Thoracic aorta (tissue), 2 donors: ENCODE measurements at places on chromosomes 7 and 10.

- H3K27me3 ChIP-seq = no peaks in the 10 kb centered on the region
- H3K36me3 ChIP-seq = no peaks in the 10 kb centered on the region
- no peak for DNase-seq
- H3K4me3 ChIP-seq = no peak overlapping the region
- H3K27ac ChIP-seq = no peak overlapping the region
These were observed 135.9 kb downstream of the ARHGAP22 start for GRCh38 chr10:48468866-48469511.

DNA sequence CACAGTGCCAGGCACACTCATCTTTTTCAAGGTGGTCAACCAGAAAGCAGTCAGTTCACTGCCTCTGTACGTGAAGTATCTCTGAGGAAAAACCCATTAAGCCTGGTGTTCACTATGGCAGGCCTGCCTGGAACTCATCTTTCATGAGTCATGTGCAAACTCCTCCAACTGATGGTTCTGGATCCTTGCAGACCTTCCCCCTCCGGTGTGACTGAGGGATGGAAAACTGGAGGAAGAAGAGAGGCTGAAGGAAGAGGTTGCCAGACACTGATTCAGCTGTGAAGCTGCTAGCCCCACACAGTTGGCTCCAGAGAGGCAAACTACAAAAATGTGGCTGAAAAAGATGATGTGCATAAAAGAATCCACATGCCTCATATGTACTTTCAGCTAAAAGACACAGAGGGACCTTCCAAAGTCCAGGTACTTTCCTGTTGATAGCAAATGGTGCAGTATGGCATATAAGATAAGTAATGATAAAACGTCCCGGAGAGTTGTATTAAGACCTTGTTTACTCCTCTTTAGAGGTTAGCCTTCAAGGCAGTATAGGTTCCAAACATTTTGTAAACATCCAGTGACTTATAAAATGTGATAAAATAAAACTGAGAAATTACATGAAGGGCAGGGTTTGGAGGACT lies 2.7 kb downstream of the CYP3A5 start:
- no peaks in the 10 kb centered on the region for H3K36me3 ChIP-seq
- DNase-seq = no peak
- H3K4me1 ChIP-seq = no peaks in the 10 kb centered on the region
- H3K27ac ChIP-seq = no peak overlapping the region
- H3K27me3 ChIP-seq = no peaks in the 10 kb centered on the region

DNA sequence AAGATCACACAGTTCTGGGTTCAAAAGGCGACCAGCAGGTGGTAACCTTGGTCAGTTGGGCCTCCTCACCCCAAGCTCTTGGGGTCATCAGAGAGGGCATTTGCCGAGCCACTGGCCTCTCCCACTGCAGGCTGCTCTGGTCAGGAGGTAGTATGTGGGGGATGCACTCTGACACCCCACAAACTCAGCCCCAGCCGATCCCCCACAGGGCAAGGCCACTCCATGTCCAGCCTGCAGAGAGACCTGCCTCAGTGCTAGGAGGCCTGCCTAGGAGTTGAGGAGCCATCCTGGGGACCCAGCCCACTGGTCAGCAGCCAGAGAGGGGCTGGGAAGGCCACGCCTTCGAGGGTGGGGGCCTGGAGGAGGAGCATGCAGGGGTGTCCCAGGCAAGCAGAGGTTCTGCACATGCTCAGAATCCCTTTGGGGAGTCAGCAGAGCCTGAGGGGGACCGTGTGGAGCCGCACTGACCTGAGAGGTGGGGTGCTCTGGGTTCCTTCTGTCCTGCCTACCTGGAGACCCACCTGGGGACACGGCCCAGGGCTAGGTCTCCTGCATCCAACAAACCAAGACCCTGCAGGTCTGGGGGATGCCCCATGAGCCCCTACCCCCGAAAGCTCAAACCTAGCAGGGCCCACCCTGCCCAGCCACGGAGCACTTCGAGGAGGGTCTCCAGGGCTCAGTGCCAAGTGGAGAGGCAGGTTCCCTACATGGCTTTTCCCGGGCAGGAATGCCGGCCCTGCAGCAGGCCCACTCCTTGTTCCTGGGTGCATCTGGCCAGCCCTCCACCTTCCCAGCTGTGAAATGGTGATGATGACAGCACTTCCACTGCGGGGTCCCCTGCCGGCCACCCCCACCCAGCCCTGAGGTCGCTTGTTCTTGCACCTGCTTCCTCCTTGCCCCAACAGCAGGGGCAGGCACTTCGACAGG lies 58.5 kb downstream of the RASGEF1A start:
- H3K27me3 ChIP-seq = no peaks in the 10 kb centered on the region
- no peak overlapping the region for H3K27ac ChIP-seq

DNA sequence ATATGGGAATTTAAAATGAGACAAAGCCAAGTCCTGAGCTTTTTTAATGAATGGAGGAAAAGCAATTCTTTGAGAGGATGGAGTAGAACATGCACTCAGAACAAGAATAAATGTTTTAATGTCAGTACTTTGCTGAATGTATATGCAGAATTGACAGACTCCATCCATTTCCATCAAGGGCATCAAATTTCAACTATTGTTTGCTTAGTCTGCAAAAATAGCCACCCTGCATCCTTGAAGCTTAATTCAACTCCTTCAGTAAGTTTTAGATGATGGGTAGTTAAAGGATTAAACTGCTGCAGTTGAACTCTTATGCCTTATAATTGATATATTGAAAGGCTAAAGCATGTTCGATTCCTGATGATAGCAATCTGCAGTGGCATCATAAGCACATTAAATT lies 99.7 kb upstream of the IFRD1 start:
- H3K4me1 ChIP-seq = peaks cover 23% of the 10 kb centered on the region
- no peak overlapping the region for H3K27ac ChIP-seq
- H3K36me3 ChIP-seq = no peaks in the 10 kb centered on the region
- DNase-seq = no peak
- H3K27me3 ChIP-seq = no peaks in the 10 kb centered on the region
- no peak overlapping the region for H3K4me3 ChIP-seq

- no peak for DNase-seq
- no peak overlapping the region for H3K4me3 ChIP-seq
- H3K27ac ChIP-seq = no peak overlapping the region
- H3K36me3 ChIP-seq = no peaks in the 10 kb centered on the region
- H3K4me1 ChIP-seq = peaks cover 37% of the 10 kb centered on the region
These were observed 260.3 kb downstream of the SNX13 start for GRCh38 chr7:17680026-17680425.

DNA sequence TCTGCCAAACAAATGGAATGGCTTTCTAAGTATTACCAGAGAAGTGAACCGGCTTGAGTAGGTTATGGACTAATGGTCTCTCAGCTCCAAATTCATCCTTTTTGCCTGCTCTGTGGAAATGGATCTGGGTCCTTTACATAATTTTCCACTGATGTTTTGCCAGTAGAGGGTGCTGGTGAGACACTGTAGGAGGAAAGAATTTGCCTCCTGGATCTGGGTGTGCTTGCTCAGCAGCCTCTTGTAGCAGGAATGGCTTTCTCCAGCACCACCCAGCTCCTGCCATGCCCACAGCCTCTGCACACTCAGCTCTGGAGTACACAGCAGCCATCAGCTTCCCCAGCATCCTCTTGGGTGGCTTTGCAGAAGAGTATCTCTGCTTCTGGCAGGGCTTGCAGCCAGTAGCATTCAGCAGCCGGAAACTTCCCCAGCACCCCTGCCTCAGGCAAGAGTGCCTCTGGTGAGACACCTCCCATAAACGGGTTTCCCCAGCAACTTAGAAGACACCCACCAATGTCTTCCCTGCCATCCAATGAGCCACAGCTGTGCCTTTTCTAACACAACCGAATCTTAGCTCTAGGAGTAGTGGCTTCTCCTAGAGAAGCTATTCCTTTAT lies 235.0 kb upstream of the PLPP4 start:
- H3K27me3 ChIP-seq = no peaks in the 10 kb centered on the region
- H3K27ac ChIP-seq = no peak overlapping the region
- DNase-seq = no peak
- H3K36me3 ChIP-seq = no peaks in the 10 kb centered on the region
- H3K4me1 ChIP-seq = no peaks in the 10 kb centered on the region

DNA sequence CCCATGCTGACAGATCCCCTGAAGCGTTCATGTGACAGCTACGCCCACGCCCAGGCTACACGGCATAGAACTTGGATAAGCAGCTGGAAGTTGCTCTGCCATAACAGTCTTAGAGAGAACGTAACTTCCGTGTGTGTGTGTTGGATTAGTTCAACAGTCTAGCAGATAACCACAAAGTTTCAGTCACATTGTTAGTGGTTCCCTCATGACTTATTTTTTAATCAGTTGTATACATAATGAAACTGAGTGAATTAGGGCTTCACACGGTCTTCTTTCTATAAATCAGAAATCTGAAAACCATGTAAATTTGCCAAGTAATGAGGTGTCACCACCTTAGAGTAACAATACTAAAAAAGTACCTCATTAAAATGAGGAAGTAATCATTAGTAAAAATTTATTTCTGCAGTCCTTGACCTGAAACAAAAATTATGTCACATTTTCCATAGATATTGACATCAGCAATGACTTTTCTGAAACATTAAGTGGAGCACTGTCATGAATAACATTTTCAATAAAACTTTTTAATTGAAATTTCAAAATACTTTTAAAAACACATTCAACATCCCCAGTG lies 21.7 kb upstream of the MACC1 start:
- no peaks in the 10 kb centered on the region for H3K36me3 ChIP-seq
- H3K4me1 ChIP-seq = no peaks in the 10 kb centered on the region
- no peak overlapping the region for H3K4me3 ChIP-seq
- no peaks in the 10 kb centered on the region for H3K27me3 ChIP-seq
- H3K27ac ChIP-seq = no peak overlapping the region
- DNase-seq = no peak

DNA sequence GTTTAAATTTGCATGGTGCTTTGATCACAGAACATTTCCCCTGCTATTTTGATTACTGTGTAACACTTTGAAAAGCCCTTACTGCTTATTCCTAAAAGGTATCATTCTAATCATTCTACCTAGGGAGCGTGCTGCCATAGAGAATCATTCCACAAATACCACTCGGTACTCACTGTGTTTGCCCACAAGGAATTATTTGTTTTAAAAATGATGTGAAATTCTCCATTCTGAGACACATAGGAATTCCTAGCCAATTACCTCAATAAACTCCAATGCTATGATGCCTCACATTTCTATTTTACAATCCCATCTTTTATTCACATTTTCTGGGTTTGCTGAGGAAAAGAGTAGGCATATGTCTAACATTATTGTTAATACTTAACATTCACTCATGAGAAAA lies 16.2 kb upstream of the TES start:
- peaks cover 2% of the 10 kb centered on the region for H3K4me1 ChIP-seq
- H3K36me3 ChIP-seq = no peaks in the 10 kb centered on the region
- DNase-seq = no peak
- peak overlapping the region; percentile 55 for H3K27ac ChIP-seq
- no peaks in the 10 kb centered on the region for H3K27me3 ChIP-seq

DNA sequence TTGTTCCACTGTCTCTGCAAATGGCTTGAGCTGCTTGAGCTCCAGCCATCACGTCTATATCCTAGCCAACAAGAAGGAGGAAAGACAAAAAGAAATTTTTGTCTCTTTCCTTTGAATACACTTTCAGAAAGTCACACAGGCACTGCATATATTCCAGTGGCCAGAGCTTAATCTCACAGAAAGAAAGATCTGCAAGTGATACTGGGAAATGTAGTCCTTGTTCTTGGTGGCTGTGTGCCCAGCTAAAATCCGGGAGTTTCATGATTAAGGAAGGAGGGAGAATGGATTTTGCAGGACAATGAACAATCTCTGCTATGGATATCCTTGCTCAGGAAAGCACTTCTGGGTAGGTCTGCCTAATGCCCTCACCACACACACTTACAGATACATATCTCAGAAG lies 19.5 kb upstream of the DLG5 start:
- H3K36me3 ChIP-seq = no peaks in the 10 kb centered on the region
- H3K4me1 ChIP-seq = peaks cover 11% of the 10 kb centered on the region
- H3K27me3 ChIP-seq = no peaks in the 10 kb centered on the region
- no peak overlapping the region for H3K27ac ChIP-seq

DNA sequence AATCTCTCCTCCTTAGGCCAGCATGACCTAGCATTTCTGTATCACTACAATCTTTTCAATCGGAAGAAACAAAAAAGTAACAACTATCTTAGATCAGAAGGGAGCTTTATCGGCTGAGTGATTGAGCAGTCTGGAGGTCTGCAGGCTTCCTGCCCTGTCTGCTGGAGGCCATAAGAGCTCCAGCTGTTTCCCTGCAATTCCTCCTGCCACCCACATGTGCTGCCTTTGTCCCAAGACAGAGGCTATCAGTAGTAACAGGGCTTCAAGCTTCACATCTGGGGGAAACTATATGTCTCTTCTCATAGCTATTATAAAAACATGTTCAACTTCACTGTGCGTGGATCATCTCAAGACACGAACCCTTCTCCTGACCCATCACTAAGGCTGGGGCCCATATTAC lies 70.1 kb upstream of the VWC2 start:
- H3K36me3 ChIP-seq = no peaks in the 10 kb centered on the region
- no peak overlapping the region for H3K27ac ChIP-seq
- H3K4me1 ChIP-seq = no peaks in the 10 kb centered on the region
- no peak for DNase-seq
- no peaks in the 10 kb centered on the region for H3K27me3 ChIP-seq
